ENCODE measurements at places on chromosomes 5 and 9.

GRCh38 chr5:2617461-2617860 lies 134.0 kb downstream of the IRX2 start:
- no peak for DNase-seq

- no peak for DNase-seq
These were observed 258.6 kb downstream of the ASTN2 start for GRCh38 chr9:117156144-117156688.

- DNase-seq, result no peak
These were observed 275.9 kb downstream of the CRB2 start for GRCh38 chr9:123631862-123632261.

DNA sequence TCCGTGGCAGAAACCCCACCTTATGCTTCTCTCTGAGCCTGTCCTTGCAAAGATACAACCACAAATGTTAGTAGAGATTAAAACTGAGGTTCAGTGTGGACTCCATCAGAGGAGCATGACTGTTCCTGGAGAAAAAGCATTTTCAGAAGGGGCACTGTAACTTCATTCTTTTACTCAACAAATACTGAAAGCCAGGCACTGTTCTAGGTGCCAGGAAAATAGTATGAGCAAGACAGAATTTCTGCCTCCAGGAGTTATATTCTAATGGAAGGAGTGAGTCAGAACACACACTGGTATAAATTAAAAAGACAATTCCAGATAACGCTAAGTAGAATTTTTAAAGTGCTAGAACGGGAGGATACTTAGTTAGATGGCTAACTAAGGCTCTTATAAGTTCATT lies 251.4 kb upstream of the GAS1 start:
- DNase-seq, result no peak

DNA sequence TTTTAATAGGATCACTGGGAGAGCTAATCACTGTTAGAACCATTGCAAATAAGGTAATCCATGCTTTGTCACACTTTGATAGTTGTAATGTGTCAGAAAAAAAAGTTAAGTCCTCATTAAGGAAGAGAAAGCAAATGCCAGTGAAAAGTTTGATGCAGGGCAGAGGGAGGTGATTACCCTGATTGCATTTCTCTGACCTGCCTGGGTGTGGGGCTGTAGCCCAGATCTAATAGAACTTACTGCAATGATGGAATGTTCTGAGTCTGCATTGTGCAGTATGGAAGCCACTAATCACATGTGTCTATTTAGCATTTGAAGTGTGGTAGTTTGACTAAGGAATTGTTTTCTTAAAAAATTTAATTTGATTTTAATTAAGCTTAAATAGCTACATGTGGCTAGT lies 202.7 kb downstream of the ATP10B start:
- DNase-seq, result no peak

- DNase-seq, result no peak
These were observed 54.4 kb downstream of the ENTREP1 start for GRCh38 chr9:69379270-69379982.

GRCh38 chr5:110899566-110900412 lies 161.0 kb downstream of the SLC25A46 start:
- no peak for DNase-seq

DNA sequence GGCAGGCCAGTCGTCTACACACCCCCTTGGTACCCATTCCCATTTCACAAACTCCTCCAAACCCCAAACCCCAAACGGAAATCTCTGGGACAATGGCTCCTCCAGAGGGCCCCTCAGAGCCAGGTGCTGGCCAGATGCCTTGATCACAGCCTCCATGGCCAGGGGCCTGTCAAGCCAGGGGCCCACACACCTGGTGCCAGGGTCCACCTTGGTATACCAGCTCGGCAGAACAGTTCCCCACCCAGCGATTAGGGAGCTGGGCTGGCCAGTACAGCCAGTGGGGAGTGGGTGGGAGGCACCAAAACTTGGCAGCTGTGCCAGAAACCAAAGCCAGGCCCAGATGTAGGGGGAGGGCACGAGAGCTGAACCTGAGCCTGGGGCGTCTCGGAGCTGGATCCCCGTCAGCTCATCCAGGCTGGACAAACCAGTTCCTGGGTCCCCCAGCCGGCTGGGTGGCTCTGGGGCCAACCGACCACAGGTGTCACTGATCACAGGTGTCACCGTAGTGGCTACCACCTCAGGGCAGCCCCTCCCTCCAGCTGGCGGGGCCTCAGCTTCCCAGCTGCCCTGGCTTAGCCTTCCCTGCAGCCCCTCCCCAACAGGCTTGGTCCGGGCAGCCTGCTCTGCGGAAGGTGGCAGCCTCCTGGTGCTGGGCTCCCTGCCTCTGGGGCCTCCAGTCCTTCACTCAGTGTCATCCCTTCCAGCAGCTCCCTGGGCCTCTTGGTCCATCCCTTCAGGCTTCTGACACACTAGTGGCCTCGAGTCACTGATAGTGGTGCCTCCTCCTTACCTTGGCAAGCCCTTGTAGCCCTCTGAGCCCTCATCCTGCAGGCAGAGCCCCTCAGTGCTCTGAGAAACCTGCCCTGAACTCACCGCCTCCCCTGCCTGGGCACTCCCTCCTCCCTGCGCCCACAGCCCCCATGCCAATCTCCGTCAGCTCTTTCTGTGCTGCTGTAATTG lies 6.6 kb upstream of the RMND5B start:
- DNase-seq, result no peak

GRCh38 chr9:96487949-96488348 lies 38.0 kb downstream of the HABP4 start:
- no peak for DNase-seq

DNA sequence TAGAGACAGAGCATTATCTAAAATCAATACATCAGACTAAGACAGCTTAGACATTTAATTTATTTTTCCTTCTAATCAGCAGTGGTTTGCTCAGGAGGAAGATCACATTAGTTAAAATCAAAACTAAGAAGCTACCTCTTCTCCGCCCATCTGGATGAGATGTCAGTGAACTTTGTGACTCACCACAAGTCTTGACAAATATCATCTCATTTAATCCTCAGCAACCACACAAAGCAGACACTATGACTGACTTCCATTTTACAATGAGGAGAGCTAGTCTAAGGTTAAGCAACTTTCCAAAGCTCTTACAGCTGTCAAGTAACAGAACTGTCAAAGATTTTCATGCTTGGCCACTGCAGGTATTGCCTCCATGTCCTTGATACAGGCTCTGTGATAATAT lies 289.5 kb downstream of the DEPDC1B start:
- DNase-seq, result no peak

- no peak for DNase-seq
These were observed 155.7 kb upstream of the FBN2 start for GRCh38 chr5:128693764-128694163.

- DNase-seq, result no peak
These were observed 10.5 kb upstream of the LHFPL2 start for GRCh38 chr5:78659114-78659513.

DNA sequence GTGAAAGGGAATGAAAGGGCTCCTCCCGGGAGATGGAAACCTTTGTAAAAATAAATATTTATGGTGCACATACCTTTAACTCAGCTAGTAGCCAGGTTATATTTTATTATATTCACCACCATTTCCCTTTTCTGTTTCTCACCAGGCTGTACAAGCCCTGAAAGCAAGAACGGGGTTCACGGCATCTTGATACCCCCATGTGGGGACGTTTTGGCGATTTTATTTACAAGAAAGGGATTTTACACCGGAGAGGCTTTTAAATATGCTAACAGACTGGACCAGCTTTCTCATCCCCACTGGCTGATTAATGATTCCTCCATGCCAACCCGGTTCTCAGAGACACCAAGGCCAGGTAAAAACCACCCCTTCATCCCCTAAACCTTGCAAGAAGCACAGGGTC lies 19.2 kb downstream of the IL12B start:
- no peak for DNase-seq

GRCh38 chr5:160173-160510 lies 31.2 kb upstream of the LRRC14B start:
- DNase-seq, result no peak

DNA sequence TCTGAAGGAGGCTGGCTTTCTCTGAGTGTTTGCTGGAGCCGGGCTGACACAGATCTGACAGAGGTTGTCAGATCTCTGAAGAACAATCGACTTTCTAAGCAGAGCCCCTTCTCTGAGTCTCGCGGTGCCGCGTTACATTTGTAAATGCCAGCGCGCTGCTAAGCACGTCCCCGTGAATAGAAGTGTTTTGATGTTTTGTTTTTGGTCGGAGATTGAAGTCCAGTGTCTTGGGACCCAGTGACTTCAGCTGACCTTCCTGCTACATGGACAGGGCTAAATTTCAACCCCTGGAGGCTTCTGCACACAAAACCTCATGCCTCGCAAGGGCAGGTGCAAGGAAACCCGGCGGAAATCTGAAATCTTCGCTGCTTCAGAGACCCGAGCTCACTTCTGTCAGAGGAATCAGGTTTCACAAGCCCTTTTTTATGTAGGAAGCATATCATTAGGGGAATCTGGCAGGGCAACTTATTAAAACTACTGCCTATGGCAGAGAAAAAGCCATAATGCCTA lies 27.2 kb downstream of the NEUROG1 start:
- DNase-seq, result no peak

- no peak for DNase-seq
These were observed 113.1 kb downstream of the KIAA1958 start for GRCh38 chr9:112599732-112600131.

- DNase-seq, result no peak
These were observed 12.2 kb downstream of the GLDC start for GRCh38 chr9:6633378-6633777.

DNA sequence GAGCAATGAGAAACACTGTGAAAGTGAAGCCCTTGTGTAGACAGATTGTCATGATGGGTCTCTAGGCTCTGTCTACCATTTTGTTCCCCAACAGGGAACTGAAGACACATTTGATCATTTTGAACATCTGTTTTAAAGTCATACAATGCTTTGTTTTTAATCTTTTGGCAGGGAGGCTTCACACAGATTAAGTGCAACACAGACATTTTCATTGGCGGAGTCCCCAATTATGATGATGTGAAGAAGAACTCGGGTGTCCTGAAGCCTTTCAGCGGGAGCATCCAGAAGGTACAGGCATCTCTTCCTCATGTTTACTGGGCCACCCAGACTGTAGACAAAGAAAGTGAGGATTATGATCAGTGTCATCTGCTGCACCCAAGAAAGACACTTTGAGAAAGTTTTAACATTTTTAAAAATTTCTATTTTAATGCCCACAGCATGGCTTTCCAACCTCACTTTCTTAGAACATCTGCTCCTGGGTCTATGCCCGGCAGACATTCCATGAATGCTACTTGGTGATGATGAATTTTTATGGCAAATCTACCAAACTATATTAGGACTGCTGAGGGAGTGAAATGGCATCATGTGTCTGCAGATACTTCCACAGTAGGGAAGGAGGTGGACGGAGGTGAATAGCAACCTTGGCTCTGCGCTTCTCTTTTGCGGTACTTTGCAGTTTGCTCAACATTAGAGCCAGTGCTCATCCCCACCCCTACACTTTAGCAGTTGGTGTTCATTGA lies 121.3 kb downstream of the LIFR start:
- DNase-seq, result no peak

- no peak for DNase-seq
These were observed 16.1 kb downstream of the KCNN2 start for GRCh38 chr5:114377946-114378345.

GRCh38 chr5:27818888-27819287 lies 780.5 kb upstream of the CDH9 start:
- no peak for DNase-seq

DNA sequence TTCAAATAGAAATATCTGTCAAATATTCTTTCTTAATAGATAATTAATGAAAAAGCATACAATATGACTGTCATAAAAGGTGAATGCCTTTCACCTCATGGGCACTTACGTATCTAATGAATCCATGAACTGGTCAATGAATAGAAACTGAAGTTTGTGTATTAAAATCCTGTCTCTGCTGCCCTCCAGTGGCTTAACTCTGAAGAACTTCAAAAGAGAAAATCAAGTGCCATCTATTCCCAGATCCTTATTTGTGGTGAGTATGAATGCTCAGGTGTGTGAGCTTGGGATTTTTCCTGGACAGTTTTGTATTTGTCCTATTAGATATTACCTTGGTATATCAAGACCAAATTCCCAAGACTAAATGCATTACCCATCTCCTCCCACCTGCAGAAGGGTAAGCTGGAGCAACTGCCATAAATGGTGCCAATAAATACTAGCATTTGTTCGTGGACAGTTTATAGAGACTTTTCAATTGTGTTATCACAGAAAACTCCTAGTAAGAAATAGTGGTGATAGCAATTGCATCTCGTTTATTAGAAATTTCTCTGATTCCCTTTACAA lies 44.0 kb upstream of the SVEP1 start:
- no peak for DNase-seq

DNA sequence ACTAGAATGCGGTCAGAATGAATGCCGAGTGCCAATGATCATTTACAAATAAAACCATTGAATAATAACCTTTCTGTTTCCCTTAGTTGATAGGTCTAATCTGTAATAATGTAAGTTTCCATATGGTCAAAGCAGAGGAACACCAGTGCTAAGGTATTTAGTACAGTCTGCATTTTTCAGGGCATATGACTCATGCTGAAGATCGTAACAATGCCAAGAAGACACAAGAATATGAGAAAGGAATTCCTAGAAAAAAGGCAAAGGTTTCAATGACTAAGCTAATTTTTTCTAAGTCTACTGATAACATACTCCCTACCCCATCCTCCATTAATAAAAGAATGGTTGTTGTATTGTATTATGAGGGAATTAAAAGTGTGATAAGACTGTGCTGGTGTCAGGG lies 2.8 kb downstream of the OR1L8 start:
- DNase-seq, result no peak

DNA sequence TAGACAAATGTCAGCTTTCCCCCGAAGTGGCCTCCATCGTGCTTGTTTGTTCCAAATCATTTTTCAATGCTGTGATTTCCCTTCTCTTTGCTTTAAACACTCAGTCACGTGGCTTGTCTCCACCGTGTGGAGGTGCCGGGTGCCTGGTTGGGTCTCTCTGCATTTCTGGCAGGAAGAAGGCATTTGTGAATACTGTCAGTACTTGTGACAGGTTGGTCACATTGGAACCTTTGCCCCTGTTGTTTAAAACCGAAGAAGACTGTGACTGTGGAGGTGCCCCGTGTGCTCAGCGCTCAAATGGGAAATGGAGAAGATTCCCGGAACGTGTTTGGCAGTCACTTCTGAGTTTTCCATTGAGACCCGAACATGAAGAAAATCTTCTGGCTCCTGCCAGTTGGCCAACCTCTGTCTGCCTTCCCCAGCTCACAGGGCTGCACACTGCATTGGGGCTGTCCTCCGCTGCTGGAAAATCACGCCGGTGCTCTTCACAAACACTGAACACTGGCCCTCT lies 74.6 kb downstream of the LMNB1 start:
- DNase-seq, result no peak

- no peak for DNase-seq
These were observed 77.0 kb upstream of the RASA1 start for GRCh38 chr5:87190687-87191086.

All from activated T-helper 1 cell treated with anti-CD3 and anti-CD28 coated beads, Interleukin-2, amount 50 U/mL, for 16 hours (primary cell).